T-helper 2 cell treated with Interferon-gamma antibody and Interleukin-4, amounts not matched to agents 5 μg/mL and 100 μg/mL, for 36 hours (primary cell): ENCODE measurements at places on chromosomes 7 and 10.

GRCh38 chr10:75623310-75624093 is 192.1 kb downstream of the LRMDA start:
- no peak overlapping the region for H3K4me3 ChIP-seq
- H3K36me3 ChIP-seq, result no peaks in the 10 kb centered on the region
- H3K4me1 ChIP-seq, result no peaks in the 10 kb centered on the region
- DNase-seq, result no peak

- no peaks in the 10 kb centered on the region for H3K36me3 ChIP-seq
- H3K27ac ChIP-seq, result no peak overlapping the region
- no peaks in the 10 kb centered on the region for H3K27me3 ChIP-seq
- H3K4me1 ChIP-seq, result peaks cover 4% of the 10 kb centered on the region
- H3K4me3 ChIP-seq, result no peak overlapping the region
- no peak for DNase-seq
These were observed 21.9 kb downstream of the CHCHD3 start for GRCh38 chr7:133060004-133060403.

DNA sequence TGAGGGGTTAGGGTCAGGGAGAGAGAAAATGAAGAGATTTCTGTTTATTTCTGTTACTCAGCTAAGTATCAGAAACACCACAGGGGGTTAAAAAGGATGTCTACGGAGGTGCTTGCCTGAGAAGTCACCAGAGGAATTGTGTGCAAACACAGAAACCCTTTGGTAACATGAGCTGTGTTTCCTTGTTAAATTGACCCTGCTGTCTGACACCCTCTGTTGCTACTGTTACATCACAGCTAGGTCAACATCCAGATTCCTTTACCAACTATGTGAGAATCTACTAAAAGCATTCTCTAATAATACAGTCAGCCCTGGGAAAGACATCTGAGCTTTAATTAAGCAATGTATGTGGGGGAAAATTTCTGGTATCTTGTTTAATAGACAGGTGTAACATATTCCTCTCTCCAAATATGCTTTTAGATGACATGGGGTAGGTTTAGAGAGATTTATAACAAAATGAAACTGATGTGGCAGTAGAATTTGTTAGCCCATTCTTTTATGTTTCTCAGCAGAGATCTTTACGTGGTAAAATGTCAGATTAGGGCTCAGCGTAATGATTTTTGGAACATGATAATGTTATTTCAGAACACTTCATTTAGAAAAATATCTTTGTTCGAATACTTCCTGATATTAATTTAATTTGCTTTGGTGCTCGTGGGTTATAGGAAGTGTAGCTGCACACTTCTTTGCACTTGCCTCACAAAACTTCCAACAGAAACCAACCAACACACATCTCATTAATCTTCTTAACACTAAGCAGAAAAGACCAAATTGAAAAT is 168.0 kb upstream of the AHR start:
- no peak for DNase-seq
- peak overlapping the region; percentile 48 for H3K4me3 ChIP-seq
- no peaks in the 10 kb centered on the region for H3K27me3 ChIP-seq

DNA sequence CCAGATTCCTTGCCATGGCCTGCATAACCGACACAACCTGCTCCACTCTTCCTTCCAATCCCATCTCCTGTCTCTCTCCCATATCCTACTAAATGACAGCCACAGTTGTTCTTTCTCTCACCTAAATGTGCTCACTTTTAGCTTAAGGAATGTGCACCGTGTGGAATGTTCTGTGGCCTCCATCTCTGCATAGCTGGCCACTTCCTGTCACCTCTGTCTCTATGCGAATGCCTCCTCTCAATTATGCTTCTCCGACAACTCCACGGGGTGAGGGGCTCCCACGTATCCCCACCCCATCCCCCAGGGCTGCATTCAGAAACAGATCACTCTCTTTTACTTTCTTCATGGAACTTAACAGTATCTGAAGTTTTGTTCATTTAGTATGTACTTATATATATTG is 110.7 kb downstream of the RAB18 start:
- H3K27ac ChIP-seq, result no peak overlapping the region
- peaks cover 12% of the 10 kb centered on the region for H3K27me3 ChIP-seq
- no peak for DNase-seq

DNA sequence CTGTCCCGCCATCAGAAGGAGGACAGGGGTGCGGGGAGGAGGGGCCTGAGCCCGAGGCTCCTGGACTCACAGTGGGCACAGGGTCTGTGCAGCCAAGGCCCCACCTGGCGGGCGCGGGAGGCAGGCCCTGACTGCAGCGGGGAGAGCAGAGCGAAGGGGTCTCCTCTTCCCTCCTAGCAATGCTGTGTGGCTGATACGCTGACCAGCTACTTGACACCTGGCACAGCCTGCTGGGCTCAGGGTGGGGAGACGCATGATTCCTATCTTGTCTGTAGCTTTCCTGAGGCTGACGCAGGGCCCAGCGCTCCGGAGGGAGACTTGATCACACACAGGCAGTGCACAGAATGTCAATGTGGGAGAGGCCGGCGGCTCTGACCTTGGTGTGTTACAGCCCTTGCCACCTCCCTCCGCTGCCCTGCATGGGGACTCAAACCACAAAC is 174.9 kb downstream of the ELFN1 start:
- H3K4me1 ChIP-seq, result no peaks in the 10 kb centered on the region
- peaks cover 4% of the 10 kb centered on the region for H3K36me3 ChIP-seq
- no peak overlapping the region for H3K27ac ChIP-seq
- H3K27me3 ChIP-seq, result no peaks in the 10 kb centered on the region
- DNase-seq, result no peak

DNA sequence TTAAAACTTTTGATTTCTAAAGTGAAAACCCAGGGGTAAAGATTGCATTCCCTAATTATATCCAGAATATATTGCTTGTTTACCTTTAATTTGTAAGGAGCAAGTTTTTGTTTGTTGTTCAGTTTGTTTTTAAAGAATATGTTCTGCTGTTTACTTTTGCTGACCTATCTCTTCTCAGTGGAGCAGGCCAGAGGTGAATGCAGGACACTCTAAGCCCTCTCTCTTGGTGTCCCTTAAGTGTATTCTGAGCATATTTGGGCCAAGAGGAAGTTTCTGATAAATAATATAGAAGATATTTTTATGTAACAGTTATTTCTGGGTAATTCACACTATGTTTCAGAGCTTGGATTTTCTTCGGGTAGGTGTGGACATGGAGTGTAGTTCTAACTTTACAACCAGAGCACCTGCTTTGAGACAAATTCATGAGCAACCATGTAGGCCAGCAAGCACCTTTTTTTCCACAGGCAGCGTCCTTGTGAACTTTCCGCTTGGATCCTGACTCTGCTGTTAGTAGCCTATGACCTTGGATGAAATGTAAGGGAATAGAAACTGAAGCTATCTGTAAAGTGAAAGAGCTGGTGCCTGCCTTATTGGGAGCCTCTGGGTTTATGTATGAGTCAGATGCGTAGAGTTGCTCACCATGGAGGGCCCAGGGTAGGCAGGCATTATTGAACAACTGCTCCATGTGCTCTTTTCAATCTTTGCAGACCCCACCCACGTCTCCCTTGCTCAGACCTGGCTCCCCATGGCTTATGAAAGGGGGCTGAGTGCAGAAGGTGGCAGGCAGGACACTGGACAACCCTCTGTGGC is 16.1 kb downstream of the OGDH start:
- peak overlapping the region; percentile 96 for H3K27ac ChIP-seq
- peak overlapping the region; percentile 77 for H3K4me3 ChIP-seq
- peak; percentile 47 for DNase-seq
- H3K4me1 ChIP-seq, result peaks cover 72% of the 10 kb centered on the region

DNA sequence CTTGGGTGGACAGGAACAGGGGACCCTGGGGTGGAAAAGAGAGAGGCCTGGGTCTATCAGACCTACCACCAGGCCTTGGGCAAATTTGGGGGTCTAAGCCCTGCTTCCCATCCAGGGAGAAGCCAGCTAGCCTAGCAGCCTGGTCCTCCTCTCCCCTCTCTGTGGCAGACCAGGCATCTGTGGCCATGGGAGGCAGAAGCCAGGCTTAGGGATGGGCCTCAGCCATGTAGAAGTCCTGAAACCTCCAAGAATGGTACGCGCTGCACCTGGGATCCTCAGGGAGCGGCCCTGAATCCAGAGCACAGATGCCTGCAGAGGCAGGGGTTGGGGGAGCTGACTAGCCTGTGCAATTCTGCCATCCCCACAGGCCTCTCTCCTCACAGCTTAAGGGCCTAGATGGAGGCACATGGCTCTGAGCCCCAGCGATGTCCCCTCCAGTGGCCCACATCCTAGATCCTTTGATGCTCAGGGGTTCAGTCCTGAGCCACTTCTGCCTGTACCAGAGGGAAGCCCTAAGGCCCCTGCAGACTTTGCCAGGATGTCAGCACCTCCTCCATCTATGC is 21.2 kb downstream of the GRID1 start:
- H3K36me3 ChIP-seq, result no peaks in the 10 kb centered on the region
- H3K4me1 ChIP-seq, result no peaks in the 10 kb centered on the region
- DNase-seq, result no peak

DNA sequence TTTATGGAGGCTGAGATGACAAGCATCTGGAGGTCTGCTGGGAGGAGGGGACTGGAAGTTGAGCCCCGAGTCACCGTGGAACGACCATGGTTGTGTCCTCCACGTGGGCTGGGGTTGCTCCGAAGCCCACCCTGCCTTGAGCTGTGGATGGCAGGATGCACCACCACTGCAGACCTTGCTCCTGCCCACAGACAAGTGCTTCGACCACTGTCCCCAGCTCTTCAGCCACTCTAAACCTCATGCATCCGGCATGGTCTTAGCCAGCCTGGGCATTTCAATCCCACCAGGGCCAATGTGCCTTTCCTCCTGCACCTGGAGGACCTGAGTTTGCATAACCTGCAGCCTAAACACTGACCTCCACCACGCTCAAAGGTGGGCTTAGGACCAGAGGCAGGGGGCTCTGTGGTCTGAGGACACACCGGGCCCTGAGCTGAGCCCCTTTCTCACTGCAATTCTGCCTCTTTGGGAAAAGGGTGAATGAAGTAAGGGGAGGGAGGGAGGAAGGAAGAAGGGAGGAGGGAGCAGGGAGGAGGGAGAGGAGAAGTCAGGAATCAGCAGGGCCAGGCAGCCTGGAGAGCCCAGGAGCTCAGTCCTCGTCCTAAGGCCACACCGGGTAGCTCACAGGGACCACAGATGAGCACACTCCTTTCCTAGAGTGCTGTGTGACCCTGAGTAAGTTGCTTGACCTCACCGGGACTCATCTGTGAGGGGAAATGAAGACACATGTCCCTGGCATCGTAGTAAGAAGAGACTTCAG is 44.8 kb upstream of the DNAAF5 start:
- peaks cover 40% of the 10 kb centered on the region for H3K36me3 ChIP-seq
- H3K27me3 ChIP-seq, result no peaks in the 10 kb centered on the region
- H3K4me3 ChIP-seq, result no peak overlapping the region
- no peak overlapping the region for H3K27ac ChIP-seq

DNA sequence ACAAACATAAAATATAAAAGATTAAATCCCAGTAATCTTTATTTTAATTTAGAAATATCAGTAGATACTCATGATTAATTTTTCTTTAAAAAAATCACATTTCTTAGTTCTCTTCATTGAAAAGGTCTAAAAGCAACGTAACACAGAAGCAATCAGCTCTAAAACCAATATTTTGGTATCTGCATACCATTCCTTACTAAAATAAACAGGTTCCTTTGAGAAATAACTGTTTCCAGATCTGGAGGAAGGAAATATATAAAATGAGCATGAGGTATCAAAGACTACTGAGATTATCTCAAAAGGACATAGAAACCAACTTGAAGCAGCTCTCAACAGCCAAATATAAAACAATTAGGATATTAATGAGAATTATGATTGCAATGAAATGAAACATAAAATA is 301.0 kb upstream of the GNAI1 start:
- H3K4me1 ChIP-seq, result no peaks in the 10 kb centered on the region
- H3K36me3 ChIP-seq, result no peaks in the 10 kb centered on the region
- H3K27ac ChIP-seq, result no peak overlapping the region

GRCh38 chr10:98170249-98171117 is 36.0 kb downstream of the R3HCC1L start:
- peak; percentile 5 for DNase-seq
- no peak overlapping the region for H3K27ac ChIP-seq
- peaks cover 11% of the 10 kb centered on the region for H3K4me1 ChIP-seq
- H3K36me3 ChIP-seq, result peaks cover 32% of the 10 kb centered on the region
- no peaks in the 10 kb centered on the region for H3K27me3 ChIP-seq

- H3K27ac ChIP-seq, result no peak overlapping the region
- no peak for DNase-seq
- no peaks in the 10 kb centered on the region for H3K36me3 ChIP-seq
- peaks cover 14% of the 10 kb centered on the region for H3K27me3 ChIP-seq
These were observed 358.2 kb upstream of the NPVF start for GRCh38 chr7:25586513-25586912.

DNA sequence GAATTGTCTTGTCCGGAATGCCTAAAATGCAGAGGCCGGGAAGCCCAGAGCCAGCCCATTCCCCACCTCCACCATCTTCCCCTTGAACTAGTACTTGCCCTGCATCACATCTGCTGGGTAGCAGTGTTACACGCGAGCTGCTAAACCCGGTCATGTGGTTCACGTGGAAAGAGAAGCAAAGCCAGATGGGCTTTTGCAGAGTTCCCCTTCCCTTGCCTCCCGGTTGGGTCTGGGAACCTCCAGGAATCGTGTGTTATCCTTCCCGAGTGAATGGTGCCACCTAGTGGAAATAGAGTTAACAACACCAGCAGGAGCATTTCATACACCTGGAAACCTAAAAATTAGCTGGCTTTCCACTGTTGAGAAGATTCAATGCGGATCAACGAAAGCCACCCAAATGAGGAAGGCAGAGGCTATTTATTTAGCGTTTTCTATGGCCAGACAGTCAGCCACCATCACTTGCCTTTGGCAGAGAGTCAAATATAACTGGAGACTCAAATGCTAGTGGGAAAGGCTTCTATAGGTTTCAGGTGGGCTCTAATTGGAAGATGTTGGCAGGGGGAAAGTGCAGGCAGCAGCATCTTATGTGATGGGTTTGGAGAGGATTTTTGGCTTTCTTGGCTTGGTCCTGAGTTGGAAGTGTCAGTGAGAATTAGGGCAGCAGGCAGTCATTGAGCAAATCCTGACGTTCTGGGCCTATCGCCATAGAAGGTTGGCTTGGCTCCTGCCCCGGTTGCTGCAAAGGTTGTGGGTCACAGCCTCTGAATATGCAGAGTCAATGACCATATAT is 12.9 kb upstream of the DENND2A start:
- H3K36me3 ChIP-seq, result no peaks in the 10 kb centered on the region
- no peak overlapping the region for H3K4me3 ChIP-seq
- H3K4me1 ChIP-seq, result peaks cover 17% of the 10 kb centered on the region
- peaks cover 20% of the 10 kb centered on the region for H3K27me3 ChIP-seq
- no peak for DNase-seq

GRCh38 chr7:87159538-87159937 is 7.3 kb downstream of the DMTF1 start:
- H3K4me1 ChIP-seq, result peaks cover 41% of the 10 kb centered on the region
- H3K36me3 ChIP-seq, result peaks cover 38% of the 10 kb centered on the region
- no peaks in the 10 kb centered on the region for H3K27me3 ChIP-seq
- no peak for DNase-seq

- H3K36me3 ChIP-seq, result peaks cover 3% of the 10 kb centered on the region
- peaks cover 78% of the 10 kb centered on the region for H3K27me3 ChIP-seq
- H3K4me1 ChIP-seq, result peaks cover 20% of the 10 kb centered on the region
- no peak for DNase-seq
These were observed 286 bp downstream of the SP8 start for GRCh38 chr7:20786421-20786778.

- no peak overlapping the region for H3K27ac ChIP-seq
- H3K27me3 ChIP-seq, result no peaks in the 10 kb centered on the region
- no peak overlapping the region for H3K4me3 ChIP-seq
- H3K4me1 ChIP-seq, result no peaks in the 10 kb centered on the region
- no peaks in the 10 kb centered on the region for H3K36me3 ChIP-seq
These were observed 9.0 kb downstream of the SCART1 start for GRCh38 chr10:133462512-133463305.
